ENCODE measurements at places on chromosomes 2 and 18. TPM values are rescaled to one million over a fixed set of nuclear protein-coding genes. Genes with fewer than 3 reads are reported as not detected.

The TIMM21 gene
- 163 TPM for total RNA-seq

The ZNF385B gene
- 4.1 TPM for total RNA-seq

The POMC gene
- 5.3 TPM for total RNA-seq

The CCDC195 gene
- not detected for total RNA-seq

The FZD7 gene
- total RNA-seq, result 24.6 TPM

The UGT1A3 gene
- not detected for total RNA-seq

The TTN gene
- 3,610 TPM for total RNA-seq

The NCKAP5 gene
- total RNA-seq, result 2.8 TPM

DNA sequence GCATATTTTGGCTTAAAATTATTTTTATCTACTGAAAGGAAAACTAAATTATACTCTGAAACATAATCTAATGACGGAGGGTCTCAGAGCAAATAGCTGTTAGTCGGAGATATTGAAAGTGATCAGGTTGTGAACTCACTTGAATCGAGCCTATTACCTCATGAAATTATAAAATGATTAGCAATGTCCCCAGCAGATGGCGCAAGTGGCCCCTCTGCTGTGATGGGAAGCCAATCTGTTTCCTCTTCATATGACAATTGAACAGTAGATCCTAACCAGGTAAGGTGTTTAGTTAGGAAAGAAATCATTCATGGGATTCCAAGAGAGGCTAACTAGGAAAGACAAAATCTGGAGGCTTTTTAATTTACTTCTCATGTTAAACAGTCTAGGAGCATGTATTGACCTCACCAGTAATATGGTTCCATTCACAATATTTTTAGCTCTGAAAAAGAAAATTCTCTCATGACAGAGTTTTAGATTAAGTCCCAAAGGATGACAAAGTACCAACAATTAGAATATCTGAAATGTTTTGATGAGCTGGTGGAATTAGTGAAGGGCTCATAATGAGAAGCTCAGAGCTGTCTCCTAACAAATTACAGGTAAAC is 29.9 kb upstream of the MPPE1 start:
- DNase-seq, result peak; percentile 85

- no peak for DNase-seq
These were observed 13.2 kb upstream of the ATP6V1B1 start for GRCh38 chr2:70922235-70923234.

DNA sequence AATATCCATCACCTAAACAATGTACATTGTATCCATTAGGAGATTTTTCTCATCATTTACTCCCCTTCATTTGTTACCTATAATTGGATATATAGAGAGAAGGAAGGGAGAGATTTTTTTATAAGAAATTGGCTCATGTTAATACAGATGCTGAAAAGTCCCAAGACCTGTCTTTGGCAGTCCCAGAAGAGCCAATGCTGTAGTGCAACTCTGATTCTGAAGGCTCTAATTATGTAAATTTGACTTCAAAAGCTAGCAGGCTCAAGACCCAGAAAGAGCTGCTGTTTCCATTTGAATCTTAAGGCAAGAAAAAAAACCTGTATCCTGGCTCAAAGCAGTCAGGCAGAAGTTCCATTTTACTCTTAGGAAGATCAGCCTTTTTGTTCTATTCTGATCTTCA is 1245.5 kb upstream of the FAM98A start:
- DNase-seq, result no peak

DNA sequence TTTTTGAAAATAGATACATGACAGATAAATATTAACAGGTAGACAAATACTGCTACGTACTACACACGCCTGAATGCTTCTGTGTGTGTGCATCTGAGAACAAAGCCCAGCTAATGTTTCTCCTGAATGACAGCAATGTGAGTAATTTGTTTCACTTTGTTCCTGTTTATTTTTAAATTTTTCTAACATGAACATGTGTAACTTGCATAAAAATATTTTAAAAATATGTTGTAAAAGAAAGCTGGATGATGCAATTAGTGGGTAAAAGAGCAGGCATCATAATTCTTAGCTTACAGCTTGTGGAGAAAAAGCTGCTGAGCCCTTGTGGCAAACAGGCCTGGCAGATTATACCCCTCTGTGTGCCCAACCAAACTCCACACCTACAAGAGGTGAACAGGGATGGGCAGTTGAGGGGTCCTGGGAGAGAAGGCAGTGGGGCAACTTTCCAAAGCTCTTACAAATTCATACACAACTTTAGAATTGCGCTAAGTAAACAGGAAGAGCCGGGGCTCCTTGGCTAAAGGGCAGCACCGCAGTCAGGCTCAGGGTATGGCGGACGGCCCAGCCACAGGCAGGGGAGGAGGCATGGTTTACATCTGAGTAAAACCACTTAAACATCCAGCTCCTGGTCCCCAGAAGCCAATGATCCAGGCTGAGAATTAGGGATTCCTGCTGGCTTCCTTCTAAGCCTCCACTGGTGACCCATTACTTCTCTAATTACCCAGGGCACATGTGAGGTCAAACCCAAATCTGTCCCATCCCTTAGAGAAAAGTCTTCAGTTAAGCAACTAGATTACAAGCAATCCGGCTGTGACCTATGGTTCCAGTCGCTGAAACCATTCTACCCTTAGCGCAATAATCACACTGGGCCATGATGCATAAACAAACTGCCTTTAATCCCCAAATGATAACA is 14.0 kb downstream of the PXDN start:
- peak; percentile 30 for DNase-seq

GRCh38 chr18:74116633-74117554 is 30.7 kb downstream of the FBXO15 start:
- DNase-seq, result no peak

GRCh38 chr2:177281400-177282180 is 17.1 kb upstream of the NFE2L2 start:
- DNase-seq, result no peak

DNA sequence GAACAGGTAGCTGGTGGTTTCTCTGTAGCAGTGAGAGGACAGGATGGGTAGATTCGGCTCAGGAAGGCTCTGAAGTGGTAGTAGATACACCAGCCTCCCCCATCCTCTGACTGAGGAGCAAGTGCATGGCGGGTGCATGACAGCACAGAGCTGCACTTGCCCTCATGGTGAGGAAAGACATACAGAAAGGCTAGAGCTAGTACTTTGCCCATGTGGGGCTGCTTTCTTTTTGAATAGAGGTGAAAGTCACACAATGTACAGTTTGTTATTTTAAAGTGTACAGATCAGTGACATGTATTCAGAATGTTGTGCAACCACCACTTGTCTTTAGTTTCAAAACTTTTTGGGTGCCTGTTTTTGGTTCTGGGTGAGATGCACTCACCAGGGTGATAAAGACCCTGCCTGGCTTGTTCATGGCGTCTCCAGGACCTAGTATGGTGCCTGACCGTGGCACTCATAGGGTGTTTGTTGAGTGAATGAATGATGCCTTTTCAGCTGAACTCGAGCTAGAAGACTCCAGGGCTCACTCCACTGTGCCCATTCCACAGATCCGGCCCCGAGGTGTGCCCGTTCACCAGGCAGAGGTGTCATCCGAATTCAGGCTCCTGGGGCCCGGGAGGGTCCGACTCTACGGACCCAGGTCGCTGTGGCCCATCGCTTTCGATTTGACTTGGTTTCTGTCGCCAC is 421 bp upstream of the VAMP5 start:
- DNase-seq, result no peak

- no peak for DNase-seq
These were observed 383.7 kb downstream of the CDH2 start for GRCh38 chr18:27793013-27793785.

- DNase-seq, result no peak
These were observed 332.1 kb upstream of the CDH20 start for GRCh38 chr18:61001138-61001537.

GRCh38 chr2:194938066-194938465 is 719.0 kb upstream of the SLC39A10 start:
- no peak for DNase-seq

GRCh38 chr2:11481426-11481788 is 15.4 kb upstream of the E2F6 start:
- DNase-seq, result no peak

DNA sequence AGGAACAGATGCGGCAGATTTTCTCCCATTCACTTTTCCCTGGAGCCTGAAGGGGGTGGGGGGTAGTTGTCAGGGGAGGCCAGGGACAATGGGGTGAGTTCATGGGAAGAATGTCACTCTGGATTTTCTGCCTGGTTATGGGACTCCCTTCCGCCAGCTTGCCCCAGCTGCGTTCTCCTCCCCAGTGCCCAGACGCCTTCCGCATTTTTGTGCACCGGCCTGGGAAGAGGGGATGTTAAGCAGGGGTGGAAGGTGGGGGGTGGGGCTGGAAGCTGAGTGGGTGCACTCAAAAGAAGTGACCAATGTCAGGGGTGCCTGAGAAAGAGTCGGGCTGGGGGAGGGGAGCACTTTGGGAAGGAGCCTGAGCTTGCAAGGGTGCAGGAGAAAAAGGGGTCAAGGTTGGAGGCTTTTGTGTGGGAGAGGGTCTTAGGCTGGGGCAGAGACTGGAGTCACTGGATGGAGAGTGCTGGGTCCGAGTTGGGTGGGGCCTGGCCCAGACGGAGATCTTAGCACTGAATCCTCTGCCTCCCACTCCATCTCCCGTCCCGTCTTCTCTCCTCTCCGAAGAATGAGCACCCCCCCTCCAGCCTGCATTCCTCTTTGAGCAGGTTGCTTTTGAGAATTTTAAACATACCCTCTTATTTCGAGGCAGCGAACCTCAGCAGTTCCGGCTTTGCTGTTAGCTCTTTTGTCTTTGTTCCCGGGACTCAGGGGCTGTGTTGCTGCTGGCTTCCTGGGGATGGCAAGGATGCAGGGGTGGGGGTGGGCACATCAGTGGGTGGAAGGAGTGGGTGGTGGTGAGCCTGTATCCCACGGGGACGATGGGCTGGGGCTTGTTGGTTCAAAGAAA is 2.7 kb downstream of the IGFBP2 start:
- no peak for DNase-seq

- no peak for DNase-seq
These were observed 266.4 kb downstream of the ANAPC1 start for GRCh38 chr2:111617299-111618225.

DNA sequence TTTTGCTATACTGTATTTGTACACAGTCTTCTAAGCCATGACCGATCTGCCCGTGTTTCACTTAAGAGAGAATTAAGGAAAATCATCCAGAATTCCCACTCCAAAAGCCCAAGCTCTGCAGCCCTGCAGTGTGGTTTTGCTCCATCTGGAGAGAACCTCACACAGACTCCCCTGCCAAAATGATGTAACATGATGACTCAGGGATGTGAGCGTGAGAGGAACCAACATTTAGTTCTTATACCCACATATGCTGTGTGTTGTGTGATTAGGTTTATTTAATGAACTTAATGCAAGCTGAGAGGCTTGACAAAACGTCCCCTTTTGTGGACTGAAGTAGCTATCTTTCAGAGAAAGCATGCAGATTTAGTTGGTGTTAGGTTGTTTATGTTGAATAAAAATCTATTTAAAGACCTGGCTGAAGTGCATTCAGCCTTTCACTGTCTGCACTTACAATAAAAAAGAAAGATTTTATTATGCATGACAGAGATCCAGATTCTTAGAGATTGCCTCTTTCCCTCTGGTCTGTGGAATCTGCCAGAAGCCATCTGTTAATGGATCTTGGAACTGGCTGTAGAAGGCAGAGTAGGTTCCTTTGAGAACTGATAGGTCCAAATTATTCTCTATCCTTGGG is 6.3 kb downstream of the RAB12 start:
- no peak for DNase-seq

DNA sequence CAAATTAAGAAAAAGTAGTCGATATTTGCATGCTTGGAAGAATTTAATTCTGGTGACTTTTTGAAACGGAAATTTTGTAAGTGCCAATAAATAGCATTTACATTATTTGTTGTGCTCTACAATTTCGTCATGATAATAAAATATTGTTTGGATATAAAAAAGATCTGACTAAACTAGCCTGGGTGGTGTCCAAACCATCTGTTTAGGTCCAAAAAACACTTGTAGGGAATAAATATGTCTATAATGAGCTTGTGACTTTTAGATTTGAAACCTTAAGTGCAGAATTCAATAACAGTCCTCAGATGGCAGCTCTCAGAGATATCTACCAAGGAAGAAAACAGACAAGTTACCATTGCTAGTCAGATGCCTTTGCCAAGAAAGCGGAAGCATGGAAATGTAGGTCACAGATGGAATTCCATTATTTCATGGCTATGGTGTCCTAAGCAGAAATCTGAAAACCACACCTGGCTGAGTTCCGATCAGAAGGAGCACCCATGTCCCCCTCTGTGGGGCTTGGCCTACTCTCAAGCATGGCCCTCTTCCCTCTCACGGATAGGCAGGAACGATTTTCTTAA is 731.1 kb downstream of the RNF144A start:
- DNase-seq, result no peak

DNA sequence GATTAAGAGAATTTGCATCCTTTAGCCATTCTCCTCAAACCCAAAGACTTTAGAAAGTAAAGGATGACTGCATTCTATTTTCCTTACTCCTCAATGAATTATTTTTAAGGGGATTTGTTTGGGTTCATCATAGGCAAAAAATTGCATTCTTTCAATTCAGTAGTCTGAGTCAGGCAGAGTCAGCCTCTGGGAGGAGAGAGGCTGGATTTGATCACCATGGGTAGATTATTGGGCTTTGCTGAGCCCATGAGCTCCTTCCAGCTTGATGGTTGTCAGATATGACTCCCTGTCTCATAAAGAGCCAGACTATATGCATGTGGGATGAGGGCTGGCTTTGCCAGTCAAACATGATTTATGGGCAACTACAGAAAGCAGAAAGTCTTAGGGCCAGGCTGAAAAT is 101.2 kb downstream of the KCNS3 start:
- DNase-seq, result no peak

DNA sequence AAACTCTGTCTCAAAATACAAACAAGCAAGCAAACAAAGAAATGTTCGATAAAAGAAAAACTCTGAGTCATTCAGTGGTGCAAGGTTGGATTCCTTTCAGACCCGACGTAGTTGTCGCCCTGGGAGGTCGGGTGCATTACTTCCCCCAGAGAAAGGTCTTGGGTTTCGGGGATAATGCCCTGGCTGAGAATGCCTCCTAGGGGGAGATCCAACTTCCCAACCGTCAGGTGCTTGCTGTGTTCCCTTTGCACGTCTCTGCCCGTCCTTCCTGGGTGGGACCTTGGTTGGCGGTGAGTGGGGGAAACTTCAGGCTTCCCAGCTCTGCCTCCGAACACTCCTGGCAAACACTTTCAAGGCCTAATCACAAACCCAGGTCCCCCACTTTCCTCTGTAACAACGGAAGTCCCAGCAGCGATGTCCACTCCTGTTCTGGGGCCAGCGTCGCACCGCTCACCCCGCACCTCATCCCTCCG is 609 bp downstream of the TPGS2 start:
- DNase-seq, result no peak

DNA sequence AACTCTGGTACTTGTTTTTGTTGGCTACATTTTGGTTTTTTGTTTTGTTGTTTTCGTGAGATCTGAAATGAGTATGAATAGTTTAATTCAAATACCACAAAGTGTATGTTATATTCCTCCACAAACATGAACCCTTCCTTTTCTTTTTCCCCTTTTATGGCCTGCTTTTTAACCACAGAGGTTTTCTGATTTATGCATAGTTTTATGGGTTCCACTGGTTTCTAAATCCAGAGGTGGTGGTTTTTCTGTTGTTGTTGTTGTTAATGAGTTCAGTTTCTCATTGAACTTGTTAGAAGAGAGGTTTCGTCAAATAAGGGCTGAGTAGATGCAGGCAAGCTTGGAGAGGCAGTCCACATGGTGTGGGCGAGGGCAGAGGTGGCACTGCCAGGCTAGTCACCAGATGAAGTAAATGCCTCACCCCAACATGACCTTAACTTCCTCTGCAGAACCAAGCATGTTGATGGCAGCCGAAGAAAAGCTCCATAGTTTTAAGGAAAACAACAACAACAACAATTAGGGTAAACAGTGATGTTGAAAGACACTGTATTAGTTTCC is 72.5 kb downstream of the RIF1 start:
- DNase-seq, result no peak
